ENCODE measurements at places on chromosomes 3 and 15.
A peak's percentile ranks its signal among the peaks of the same experiment; 100 is the strongest.

DNA sequence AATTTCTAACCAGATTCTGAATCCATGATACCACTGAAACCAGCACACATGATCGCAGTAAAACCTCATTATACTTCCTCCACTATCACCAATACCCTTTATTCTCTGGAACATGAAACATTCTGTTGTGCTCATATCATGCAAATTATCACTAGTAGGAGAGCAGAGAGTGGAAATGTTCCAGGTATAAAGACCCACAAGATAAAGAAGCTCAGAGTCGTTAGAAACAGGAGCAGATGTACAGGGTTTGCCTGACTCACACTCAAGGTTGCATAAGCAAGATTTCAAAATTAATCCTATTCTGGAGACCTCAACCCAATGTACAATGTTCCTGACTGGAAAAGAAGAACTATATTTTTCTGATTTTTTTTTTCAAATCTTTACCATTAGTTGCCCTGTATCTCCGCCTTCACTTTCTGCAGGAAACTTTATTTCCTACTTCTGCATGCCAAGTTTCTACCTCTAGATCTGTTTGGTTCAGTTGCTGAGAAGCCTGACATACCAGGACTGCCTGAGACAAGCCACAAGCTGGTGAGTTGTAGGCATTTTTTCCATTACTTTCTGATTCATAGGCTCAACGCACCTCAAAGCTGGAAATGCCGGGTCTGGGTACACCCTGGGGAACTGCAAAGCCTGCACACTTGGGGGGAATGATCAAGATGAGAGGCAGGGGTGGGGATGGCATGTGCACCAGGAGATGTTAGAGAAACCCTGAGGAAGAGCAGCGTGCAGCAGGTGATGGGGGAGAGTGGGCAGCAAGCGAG is at the start of gene CCR2:
Gene CCR2, plus strand, starts transcription at position 465 of the 764 bp plus-strand sequence. CDS start 3,417 bp downstream, outside the sequence.
- no peak for DNase-seq

DNA sequence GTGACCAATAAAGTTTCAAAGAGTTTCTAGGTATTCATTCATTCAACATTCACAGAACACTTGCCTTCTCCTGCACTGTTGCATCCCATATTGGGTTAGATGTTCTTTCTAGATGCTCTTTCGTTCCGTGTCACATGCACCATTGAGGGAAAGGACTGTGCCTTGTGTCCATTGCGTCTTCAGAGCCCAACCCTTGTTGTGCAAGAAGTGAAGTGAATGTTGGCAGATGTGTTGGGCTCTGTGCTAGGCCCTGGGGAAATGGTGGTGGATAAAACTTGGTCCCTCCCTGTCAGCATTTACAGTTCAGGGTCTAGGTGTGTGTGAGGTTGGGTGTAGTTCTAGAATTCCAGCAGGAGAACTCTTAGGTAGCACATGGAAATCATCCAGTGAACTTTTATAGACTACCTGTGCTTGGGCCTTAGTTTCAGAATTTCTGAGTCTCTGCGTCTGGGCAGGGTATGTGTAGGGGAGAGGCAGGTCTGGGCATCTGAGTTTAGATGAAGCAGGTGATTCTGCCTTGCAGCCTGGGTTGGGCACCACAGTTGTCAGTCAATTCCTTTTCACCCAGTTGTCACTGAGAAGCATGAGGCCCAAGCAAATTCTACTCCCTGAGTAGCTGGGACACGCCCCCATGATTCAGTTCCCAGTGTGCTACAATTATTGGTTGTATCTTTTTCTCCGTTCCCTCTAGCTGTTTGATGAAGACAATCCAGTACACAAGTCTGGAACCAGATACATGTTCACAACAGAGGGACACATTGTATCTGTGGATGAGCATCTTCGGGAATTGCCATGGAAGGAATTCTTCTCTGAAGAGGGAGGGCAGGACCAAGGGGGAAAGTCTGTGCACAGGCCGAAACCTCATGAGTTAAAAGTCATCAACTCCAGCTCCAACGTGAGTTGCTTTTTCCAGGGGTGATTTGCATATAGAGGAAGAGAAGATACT is 25.4 kb downstream of the EDEM1 start:
- DNase-seq = no peak

GRCh38 chr15:40016224-40016865 is 22.6 kb downstream of the SRP14 start:
- no peak for DNase-seq

GRCh38 chr3:48685603-48686511 is at the start of gene NCKIPSD:
NCKIPSD (minus strand) TSS chr3:48685915; CDS start chr3:48685807, 108 bp downstream.
- peak; percentile 63 for DNase-seq

GRCh38 chr3:129610276-129610675 is 3.8 kb upstream of the PLXND1 start:
- no peak for DNase-seq

DNA sequence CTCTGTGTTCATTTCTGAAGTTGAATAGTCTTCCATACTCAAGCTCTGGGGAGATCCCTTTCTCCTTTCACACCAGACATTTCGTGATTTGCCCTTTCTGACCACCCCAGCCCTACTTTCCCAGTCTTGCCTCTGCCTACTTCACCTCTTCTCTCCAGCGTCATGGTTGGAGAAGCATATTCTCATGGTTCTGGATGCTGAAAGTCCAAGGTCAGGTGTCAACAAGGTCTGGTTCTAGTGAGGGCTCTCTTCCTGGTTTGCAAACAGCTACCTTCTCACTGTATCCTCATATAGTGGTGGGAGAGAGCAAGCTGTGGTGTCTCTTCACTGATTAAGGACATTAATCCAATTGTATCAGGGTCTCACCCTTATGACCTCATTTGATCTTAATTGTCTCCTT is 169.4 kb downstream of the IGF1R start:
- DNase-seq = no peak

DNA sequence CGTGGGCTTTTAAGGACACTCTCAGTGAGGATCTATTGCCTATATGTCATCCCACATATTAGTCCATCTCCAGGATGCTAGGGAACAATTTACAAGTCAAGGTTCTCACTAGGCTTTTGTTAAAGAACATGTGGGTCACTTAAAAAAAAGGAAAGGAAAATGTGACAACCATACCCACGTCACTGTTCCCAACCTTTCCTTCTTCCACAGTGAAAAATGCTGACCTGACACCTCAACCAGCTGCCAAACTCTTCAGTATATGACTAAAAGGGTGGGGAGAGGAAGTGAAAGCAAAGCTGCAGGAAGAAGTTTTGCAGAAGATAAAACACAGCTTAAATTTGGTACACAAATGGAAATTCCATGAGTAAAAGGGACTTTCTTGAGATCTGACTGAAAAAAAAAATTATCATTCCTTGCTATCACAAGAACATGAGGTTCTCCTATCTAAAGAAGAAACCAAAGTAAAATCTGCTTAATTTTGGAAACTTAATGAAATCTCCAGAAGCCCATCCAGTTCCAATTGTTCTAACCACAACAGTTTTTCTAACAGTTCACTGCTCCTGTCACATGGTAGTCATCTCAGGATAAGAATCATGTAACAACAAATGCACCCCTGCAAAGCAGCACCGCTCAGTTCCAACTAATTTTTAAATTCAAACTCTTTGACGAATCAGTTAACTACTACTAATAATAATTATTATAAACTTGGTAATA is 117.0 kb upstream of the TSPAN3 start:
- DNase-seq = no peak

DNA sequence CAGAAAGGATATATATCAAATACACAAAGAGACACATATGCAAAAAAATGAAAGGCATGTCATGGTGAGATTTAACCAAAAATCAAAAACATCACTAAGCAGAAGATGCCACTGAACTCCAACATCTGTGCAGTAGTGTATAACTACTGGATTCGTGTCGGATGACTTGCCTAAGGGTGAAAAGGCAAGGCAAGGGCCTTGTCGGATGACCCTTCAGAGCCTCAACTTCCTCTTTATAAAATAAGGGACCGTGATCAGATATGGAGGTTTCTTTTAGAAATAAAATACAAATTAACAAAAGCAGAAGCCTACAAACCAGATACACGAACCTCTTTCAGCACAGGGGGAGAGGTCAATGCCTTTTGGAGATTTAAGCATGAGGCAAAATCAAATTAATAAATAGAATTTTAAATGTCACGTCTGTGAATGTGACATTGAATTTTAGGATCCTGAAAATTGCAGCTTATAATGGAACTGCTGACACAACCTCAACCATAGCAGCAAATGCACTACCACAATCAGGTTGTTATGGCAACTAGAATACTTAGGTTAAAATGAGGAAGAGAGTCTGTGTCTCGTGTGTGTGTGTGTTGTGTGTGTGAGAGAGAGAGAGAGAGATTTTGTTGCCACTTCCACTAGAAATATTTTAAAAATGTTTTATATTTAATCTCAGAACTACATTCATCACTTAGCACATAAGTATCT is 8.3 kb upstream of the CHRM5 start:
- DNase-seq = no peak

DNA sequence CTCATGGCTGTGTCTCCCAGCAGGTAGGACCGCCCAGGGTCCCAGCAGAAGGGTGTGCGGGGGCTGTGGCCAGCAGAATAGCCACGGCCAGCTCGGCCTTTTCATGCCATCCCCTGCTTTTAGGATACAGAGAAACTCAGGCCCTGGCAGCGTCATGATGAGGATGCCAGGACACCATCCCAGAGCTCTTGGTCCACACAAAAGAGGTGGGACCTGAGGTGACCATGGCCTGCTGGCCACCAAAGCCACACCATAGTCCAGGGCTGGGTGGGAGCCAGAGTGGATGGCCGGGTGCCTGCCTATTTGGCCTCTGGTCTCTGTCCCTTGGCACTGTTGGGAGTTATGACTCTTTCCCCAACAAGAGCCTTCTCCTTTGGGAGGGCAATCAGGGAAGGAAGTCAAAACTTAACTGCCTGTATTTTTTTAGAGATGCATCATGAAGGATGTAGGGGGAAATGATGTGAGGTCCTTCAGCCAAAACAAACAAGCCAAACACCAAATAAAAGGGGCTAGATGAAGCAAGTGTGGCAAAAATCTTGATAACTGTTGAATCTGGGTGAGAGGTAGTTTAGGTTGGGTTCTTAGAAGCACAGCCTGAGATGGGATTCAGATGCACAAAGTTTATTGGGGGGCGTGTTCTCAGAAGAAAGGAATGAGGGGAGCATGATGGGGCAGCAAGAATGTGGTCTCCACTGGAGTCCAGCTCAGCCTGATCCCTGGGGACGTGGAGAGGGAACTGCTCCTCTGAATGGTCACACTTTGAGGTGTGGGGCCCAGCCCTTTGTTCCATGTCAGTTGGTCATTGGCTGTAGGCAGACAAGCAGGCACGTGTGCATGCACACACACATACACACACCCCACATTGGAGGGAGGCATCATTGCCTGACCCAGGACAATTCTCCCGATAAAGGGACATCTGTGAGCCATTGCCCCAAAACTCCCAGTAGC is 33.2 kb downstream of the SMAD6 start:
- DNase-seq = no peak

DNA sequence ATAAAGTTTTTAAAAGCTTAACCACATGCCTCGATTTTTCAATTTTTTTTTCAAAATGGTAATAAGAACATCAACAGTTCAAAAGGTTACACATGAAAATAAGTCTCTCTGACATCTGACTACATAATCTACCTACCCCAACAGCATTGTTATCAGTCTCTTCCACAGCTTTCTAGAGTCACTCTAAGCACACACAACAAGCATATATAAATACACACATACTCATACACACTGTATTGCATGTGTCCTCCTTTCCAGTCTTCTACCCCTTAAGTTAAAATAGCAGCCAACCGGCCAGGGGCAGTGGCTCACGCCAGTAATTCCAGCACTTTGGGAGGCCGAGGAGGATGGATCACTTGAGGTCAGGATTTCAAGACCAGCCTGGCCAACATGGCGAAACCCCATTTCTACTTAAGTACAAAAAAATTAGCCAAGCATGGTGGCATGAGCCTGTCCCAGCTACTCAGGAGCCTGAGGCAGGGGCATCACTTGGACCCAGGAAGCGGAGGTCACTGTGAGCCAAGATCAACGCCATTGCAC is 12.2 kb downstream of the TBL1XR1 start:
- no peak for DNase-seq

GRCh38 chr15:55434989-55435825 is 26.9 kb downstream of the PIERCE2 start:
- peak; percentile 17 for DNase-seq

- no peak for DNase-seq
These were observed 88.7 kb upstream of the TNIK start for GRCh38 chr3:171548917-171549316.

DNA sequence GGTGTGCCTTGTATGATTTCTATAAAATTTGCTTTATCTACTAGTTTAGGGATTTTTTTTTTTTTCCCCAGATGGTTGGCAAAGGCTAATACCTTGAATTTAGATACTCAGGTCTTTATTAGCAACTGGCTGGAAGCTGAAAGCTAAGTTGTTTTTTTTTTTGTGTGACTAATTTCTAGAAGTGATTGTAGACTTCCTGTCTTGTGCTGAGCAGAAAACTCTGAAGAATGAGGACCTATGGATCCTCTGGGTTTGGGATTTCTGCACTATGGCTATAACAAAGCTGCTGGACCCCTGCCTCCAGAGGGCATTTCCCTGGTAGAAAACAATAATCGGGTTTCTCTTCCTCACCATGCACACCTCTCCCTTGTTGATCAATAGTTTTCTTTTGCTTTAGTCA is 10.0 kb downstream of the ARIH2 start:
- no peak for DNase-seq

DNA sequence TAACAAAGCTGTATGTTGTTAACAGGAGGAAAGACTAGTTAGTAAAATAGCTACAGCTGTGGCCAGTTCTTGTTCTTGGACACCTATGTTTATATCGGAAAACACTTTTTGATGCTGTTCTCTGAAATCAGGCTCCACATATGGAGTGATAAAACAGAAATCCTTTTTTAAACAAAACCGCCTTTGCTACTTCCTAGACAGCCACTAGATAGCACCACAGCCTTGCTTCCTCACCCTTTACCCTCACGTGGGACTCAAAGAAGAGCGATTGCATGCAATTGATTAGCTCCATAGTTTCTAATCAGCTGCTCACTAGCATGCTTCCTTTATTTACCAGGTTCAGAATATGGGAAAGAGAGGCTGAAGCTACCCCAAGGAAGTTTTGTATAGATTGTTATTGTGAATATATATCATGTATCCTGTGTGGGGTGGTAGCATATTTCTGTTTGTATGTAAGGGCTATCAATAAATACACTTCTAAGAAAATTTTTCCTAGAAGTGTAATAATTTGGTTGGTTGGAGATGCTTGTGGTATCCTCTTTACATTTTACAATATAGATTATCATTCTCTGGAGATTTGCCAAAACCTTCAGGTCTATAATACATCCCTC is 4.3 kb upstream of the MTFMT start:
- DNase-seq = peak; percentile 38

- DNase-seq = no peak
These were observed 54.5 kb upstream of the UBE2E1 start for GRCh38 chr3:23751212-23751723.

- no peak for DNase-seq
These were observed 46.2 kb downstream of the PTH1R start for GRCh38 chr3:46923559-46924350.

DNA sequence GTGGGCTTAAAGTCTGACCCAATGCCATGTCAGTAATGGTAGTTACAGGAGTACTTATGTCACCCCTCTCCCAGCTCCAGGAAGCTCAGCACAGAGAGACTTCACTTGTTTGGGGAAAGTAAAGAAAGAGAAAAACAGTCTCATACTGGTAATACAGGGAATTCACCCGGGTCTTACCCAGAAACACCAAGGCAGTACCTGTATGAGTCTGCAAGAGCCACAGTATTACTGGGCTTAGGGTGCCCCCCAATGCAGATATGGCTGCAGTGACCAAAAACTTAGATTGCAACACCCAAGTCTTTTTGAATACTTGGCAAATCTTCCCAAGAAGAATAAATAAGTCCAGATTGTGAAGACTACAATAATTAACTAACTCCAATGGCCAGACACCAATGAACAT is 622.1 kb downstream of the IGSF11 start:
- no peak for DNase-seq

- DNase-seq = no peak
These were observed 35.1 kb upstream of the CCDC80 start for GRCh38 chr3:112675943-112676535.

Measured in NCI-H1092 treated with DMSO at 0.1 percent for 48 hours (cell line).